NT2/D1 (cell line): ENCODE measurements at places on chromosomes 2 and 18.

DNA sequence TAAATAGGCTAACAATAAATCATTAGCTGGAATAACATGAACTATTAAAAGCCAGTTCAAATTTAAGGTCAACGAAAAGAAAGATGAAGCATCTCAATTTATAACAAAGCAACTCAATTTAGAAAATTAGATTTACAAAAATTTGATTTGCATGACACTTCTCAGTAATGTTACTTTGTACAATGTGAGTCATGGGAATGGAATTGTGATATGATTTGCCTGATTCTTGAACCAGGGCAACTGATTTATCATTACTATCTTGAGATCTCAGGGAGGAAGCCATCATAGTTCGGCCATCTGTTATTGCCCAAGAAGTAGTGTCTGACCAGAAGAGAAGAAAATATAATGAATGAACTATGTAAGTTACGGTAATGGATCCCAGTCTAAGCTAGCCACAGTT is 193.1 kb downstream of the RIT2 start:
- no peak for DNase-seq

- DNase-seq: no peak
Observed at GRCh38 chr2:110678457-110679336, 834 bp upstream of the BUB1 start.

DNA sequence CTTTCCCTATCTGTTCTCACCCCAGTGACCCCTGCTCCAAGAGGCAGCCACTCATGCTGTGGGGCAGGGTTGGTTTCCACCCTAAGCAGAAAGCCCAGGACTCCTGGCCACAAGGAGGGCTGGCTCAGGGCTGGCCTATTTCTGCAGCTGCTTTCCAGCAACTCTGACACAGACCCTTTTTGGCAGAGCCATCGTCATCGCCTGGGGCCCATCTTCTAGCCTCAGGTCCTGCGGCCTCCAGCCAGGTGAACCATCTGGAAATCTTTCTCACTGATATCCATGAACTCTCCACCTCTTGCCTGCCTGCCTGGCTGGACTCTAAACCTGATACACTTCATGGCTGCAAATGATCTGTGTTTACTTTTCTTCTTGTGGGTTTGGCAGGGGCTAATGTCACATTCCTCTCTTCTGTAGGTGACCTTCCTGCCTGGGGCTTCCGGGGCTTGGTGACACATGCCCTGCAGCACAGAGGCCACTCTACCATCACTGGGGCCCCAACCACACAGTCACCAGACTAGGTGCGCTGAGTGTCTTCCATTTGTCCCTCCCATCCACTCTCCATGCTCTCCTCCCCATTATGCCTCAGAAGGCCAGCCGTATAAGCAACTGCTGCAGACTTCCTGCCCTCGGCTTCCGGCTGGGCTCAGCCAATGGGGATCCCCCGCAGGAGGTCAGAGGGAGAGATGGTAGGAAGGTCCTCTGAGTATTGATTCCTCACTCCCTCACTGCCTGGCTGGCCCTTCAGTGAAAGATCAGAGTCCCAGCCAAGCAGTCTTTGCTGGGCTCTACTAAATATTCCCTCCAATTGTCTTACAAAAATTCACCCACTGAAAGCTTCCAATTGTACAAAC is 9.7 kb upstream of the COPS8 start:
- DNase-seq: no peak

- DNase-seq: no peak
Observed at GRCh38 chr2:160869411-160869810, 290.8 kb upstream of the TANK start.

DNA sequence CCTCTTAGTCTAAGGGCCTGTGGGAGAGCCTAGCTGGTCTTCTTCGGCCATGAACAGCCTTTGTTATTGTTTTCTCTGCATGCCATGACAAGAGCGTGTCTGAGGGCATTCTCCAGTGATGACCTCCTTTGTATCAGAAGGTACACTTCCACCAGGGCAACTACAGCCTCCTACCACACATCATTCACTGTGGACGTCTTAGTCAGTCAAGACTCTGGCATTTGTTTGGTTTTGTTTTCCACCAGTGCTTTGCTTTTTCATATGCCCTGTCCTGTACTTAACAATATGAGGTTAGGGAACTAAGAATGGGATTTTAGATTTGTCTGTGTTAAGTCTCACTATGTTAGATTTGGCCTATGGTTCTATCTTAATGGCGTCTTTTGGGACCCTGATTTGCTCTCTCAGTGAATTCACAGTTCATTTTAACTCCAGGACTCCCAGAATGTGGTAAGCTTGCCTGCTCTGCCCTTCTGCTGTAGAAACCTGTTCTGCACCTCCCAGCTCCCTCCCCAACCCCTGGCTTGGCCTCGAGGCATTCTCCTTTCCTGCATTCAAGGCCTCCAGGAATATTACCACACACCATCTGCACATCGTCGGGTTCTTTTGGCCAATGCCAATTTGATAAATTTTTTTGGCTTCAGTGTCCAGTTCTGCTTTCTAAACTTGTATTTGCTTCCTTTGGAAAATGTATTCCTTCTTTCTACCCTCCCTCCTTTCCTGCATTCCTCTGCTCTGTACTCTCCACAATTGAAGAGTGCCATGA is 42.8 kb upstream of the IL1R1 start:
- no peak for DNase-seq

DNA sequence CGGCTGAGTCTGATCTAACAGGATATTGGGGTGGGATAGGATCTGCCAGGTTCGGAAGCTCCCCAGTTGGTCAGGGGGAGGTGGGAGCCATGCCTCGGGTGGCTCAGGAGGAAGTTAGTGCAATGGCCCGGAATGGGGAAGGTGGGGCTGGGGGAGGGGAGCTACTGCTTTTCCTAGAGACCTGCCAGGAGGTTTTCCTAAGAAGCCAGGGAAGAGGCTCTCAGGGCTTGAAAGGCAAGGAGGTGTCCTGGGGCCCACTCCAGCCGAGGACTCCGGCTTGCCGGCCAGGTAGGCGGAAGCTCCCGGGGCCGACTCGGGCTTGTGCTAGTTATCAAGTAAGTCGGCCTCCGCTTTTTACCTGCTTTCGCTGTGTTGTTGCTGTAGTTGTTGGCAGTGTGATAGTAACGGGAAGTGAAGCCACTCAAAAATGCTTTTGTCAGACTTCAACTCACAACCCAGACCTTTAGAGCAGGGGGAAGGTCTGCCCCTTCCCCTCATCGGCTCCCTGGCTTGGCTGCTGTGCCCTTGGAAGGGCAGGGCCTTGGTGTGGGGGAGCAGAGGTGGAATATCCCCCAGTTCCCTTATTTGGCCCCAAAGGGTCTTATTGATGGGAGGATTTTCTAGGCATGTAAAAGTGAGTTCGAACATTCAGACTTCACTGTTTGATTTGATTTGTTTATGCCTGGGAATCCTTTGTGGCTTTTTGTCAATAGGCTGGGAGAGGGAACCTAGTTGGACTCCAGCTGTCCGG is 5.4 kb downstream of the GDF7 start:
- DNase-seq: no peak
